Heart right ventricle (tissue), 16 donors: ENCODE measurements at places on chromosomes 13 and 19. TPM values are rescaled to one million over a fixed set of nuclear protein-coding genes. Genes with fewer than 3 reads are reported as not detected.

PRR22 gene
- total RNA-seq = 1.4 TPM

PRODH2 gene
- not detected for total RNA-seq

CLDN10 gene
- not detected for total RNA-seq

OR7D4 gene
- total RNA-seq = not detected

ALOX5AP gene
- total RNA-seq = 6.4 TPM

CCDC169 gene
- 0.44 TPM for total RNA-seq

MYO16 gene
- 3.8 TPM for total RNA-seq

KLF1 gene
- total RNA-seq = not detected

KLF5 gene
- total RNA-seq = 4.3 TPM

ZNF234 gene
- 13.4 TPM for total RNA-seq

IFI30 gene
- total RNA-seq = 12.2 TPM

FFAR2 gene
- total RNA-seq = 0.47 TPM

- DNase-seq = no peak
- H3K36me3 ChIP-seq = no peaks in the 10 kb centered on the region
Observed at GRCh38 chr19:42422901-42423461, 4.2 kb downstream of the LIPE start.

DNA sequence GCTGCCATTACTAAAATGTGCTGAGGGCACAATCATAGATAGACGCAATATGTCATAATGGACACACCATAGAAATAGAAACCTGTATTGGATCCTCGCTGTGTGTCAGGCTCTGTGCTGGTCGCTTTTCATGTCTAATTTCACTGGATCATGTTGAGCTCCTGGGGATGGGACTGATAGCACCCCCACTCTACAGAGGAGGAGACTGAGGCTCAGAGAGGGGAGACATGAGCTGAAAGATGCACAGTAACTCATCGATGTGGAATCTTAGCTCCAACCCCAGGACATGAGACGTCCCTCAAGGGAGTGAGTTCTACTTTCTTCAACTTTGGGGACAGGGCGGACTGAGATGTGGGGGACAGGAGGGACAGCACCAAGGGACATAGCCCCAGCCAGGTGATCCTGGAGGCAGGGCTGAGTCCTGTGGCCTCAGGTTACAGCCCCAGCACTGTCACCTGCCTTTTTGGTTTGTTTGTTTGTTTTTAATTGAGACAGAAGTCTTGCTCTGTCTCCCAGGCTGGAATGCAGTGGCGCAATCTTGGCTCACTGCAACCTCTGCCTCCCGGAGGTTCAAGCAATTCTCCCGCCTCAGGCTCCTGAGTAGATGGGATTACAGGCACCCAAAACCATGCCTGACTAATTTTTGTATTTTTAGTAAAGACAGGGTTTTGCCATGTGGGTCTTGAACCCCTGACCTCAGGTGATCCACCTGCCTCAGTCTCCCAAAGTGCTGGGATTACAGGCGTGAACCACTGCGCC, 6.6 kb upstream of the GIPC1 start:
- H3K4me3 ChIP-seq = no peak overlapping the region
- no peak for DNase-seq
- no peak overlapping the region for H3K27ac ChIP-seq
- H3K36me3 ChIP-seq = no peaks in the 10 kb centered on the region
- no peaks in the 10 kb centered on the region for H3K4me1 ChIP-seq

DNA sequence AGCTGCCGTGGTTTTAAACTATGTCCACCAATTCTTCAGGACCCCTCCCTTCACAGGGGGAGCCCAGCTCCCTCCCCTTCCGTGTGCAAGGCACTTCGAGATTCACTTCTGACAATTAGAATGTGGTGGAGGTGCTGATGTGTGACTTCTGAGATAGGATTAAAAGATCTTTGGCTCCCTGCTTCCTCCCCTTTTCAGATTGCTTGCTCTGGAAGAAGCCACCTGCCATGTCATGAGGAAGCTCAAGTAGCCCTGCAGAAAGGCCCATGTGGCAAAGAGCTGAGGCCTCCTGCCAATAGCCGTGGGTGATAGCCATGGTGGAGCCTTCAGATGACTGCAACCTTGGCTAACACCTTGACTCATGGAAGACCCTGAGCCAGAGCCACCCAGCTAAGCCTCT, 204.9 kb downstream of the COL4A1 start:
- no peaks in the 10 kb centered on the region for H3K36me3 ChIP-seq
- no peaks in the 10 kb centered on the region for H3K27me3 ChIP-seq
- peaks cover 7% of the 10 kb centered on the region for H3K4me1 ChIP-seq
- H3K4me3 ChIP-seq = no peak overlapping the region
- H3K27ac ChIP-seq = no peak overlapping the region

- peaks cover 15% of the 10 kb centered on the region for H3K27me3 ChIP-seq
- no peaks in the 10 kb centered on the region for H3K36me3 ChIP-seq
- H3K4me1 ChIP-seq = peaks cover 13% of the 10 kb centered on the region
- DNase-seq = no peak
- H3K4me3 ChIP-seq = no peak overlapping the region
- no peak overlapping the region for H3K27ac ChIP-seq
Observed at GRCh38 chr13:113367020-113367560, 3.2 kb upstream of the GRTP1 start.

GRCh38 chr13:89432997-89433396, 1761.8 kb downstream of the SLITRK5 start:
- no peak overlapping the region for H3K4me3 ChIP-seq
- no peaks in the 10 kb centered on the region for H3K36me3 ChIP-seq
- no peak overlapping the region for H3K27ac ChIP-seq
- DNase-seq = no peak
- H3K4me1 ChIP-seq = no peaks in the 10 kb centered on the region

- DNase-seq = no peak
- no peaks in the 10 kb centered on the region for H3K36me3 ChIP-seq
- H3K4me1 ChIP-seq = no peaks in the 10 kb centered on the region
- peaks cover 46% of the 10 kb centered on the region for H3K27me3 ChIP-seq
- no peak overlapping the region for H3K27ac ChIP-seq
Observed at GRCh38 chr13:111911754-111912452, 155.0 kb upstream of the SOX1 start.

DNA sequence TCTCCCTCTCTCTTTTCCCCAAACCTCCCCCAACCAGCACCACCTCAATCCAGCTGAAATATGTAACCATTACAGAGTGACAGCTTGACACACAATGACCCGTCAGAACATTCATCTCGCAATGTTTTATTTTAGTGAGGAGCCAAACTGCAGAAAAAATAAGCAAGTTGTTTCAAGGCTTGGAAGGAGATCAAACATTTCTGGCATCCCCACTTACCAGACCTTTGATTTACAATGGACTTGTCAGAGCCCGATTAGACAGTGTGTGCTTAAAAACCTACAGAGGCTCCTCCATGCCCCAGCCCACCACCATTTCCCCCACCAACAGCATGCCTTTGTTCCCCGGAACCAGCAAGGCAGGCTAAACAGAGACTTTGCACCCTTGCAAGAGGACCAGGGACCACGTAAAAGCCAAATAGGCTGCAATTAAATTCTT, 382.8 kb upstream of the ZNF507 start:
- no peaks in the 10 kb centered on the region for H3K27me3 ChIP-seq
- no peak overlapping the region for H3K4me3 ChIP-seq
- DNase-seq = no peak
- no peaks in the 10 kb centered on the region for H3K36me3 ChIP-seq
- H3K27ac ChIP-seq = peak overlapping the region; percentile 34

DNA sequence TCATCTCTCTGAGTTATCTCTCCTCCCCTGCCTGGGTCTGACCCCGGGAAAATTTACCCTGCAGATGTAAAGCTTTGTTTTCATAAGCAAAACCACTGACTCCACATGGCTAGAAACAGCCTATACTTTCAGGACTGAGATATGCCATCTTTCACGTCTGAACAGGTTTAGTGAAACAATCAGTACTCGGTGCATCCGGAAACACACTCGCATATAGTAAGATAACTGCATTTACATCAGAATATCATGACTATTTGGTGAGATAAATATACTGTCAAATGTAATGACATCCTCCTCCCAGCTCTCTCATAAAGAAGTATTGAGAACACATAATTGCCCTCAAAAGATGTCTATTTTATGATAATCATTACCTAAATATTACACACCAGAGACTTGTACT, 172.8 kb downstream of the EFNB2 start:
- no peak for DNase-seq
- no peak overlapping the region for H3K27ac ChIP-seq
- no peaks in the 10 kb centered on the region for H3K27me3 ChIP-seq
- H3K4me3 ChIP-seq = no peak overlapping the region

- peaks cover 5% of the 10 kb centered on the region for H3K27me3 ChIP-seq
- no peaks in the 10 kb centered on the region for H3K4me1 ChIP-seq
- DNase-seq = peak; percentile 82
- H3K4me3 ChIP-seq = no peak overlapping the region
Observed at GRCh38 chr19:8580710-8581281, 3.6 kb upstream of the MYO1F start.

DNA sequence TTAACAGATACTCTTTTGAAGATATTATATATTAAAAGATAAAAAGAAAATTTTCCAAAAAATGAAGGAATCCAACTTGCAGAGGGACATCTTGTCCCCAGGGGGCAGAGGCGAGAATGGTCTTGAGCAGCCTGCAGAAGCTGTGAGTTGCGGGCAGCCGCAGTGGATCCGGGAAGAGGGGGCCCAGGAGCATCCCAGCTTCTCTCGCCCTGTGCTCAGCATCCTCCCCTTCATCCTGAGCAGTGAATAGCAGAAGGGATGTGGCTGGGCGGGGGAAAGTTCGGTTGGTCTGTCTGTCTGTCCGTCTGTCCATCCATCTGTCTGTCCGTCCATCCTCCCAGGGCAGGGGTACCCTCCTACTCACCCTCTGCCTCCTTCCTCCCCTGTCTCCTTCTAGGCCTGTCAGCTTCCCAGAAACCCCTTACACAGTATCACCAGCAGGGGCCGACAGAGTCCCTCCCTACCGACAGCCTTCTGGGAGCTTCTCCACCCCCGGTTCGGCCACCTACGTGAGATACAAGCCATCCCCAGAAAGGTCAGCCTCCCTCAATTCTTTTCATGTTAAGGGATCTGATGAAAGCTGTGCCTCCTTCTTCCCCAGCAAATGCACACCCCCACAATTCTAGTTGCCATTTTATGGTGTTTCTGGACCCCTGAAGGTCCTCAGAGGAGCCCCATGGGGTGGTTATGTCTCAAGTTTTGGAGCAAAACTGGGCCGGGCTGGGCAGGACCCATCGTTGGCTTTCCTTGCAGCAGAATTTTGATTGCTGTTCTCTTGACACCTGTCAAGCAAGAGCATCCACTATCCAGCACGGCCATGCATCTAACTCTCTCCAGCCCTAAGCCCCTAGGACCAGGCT, 81.6 kb downstream of the DPF1 start:
- no peaks in the 10 kb centered on the region for H3K36me3 ChIP-seq
- H3K27ac ChIP-seq = no peak overlapping the region
- DNase-seq = peak; percentile 64
- no peaks in the 10 kb centered on the region for H3K4me1 ChIP-seq

DNA sequence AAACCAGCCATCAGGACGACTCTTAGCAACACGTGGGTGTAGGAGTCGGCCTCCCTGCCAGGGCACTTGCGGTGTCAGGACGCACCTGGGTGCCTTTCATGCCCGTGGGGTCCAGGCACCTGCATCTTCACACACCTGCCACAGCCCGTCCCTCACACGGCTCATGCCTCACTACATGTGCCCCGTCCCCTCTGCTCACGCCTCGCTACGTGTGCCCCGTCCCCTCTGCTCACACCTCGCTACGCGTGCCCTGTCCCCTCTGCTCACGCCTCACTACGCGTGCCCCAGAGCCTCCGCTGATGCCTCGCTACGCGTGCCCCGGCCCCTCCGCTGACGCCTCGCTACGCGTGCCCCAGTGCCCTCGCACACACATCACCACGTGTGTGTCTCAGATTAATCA, 58.0 kb upstream of the F7 start:
- no peaks in the 10 kb centered on the region for H3K27me3 ChIP-seq
- H3K27ac ChIP-seq = no peak overlapping the region
- H3K4me1 ChIP-seq = peaks cover 38% of the 10 kb centered on the region
- peaks cover 32% of the 10 kb centered on the region for H3K36me3 ChIP-seq
- H3K4me3 ChIP-seq = no peak overlapping the region
- peak; percentile 6 for DNase-seq

DNA sequence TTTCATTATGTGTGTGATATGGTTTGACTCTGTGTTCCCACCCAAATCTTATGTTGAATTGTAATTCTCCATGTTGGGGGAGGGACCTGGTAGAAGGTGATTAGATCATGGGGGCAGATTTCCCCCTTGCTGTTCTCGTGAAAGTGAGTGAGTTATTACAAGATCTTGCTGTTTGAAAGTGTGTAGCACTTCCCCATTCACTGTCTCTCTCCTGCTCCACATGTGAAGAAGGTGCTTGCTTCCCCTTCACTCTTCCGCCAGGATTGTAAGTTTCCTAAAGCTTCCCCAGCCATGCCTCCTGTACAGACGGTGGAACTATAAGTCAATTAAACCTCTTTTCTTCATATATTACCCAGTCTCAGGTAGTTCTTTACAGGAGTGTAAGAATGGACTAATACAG, 54.3 kb upstream of the SERTM1 start:
- H3K27me3 ChIP-seq = no peaks in the 10 kb centered on the region
- no peak overlapping the region for H3K27ac ChIP-seq

DNA sequence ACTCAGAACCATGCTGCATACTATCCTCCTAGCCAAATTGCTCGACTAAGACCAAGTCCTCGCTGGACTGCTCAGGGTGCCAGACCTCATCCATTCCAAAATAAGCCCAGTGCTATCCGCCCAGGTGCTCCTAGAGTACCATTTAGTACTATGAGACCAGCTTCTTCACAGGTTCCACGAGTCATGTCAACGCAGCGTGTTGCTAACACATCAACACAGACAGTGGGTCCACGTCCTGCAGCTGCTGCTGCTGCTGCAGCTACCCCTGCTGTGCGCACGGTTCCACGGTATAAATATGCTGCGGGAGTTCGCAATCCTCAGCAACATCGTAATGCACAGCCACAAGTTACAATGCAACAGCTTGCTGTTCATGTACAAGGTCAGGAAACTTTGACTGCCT, 1.5 kb downstream of the PABPC3 start:
- no peak overlapping the region for H3K27ac ChIP-seq
- H3K4me3 ChIP-seq = no peak overlapping the region
- DNase-seq = no peak
- H3K4me1 ChIP-seq = no peaks in the 10 kb centered on the region

- DNase-seq = no peak
- peak overlapping the region; percentile 26 for H3K27ac ChIP-seq
- H3K27me3 ChIP-seq = no peaks in the 10 kb centered on the region
- H3K4me1 ChIP-seq = peaks cover 4% of the 10 kb centered on the region
- H3K36me3 ChIP-seq = peaks cover 21% of the 10 kb centered on the region
- no peak overlapping the region for H3K4me3 ChIP-seq
Observed at GRCh38 chr13:45206340-45206739, 5.5 kb upstream of the KCTD4 start.

GRCh38 chr13:52070929-52071523, 46.5 kb downstream of the UTP14C start:
- no peak for DNase-seq
- H3K27me3 ChIP-seq = no peaks in the 10 kb centered on the region
- no peaks in the 10 kb centered on the region for H3K36me3 ChIP-seq
- H3K27ac ChIP-seq = no peak overlapping the region
- H3K4me1 ChIP-seq = no peaks in the 10 kb centered on the region
- H3K4me3 ChIP-seq = no peak overlapping the region

GRCh38 chr13:86000546-86000945, 201.3 kb upstream of the SLITRK6 start:
- no peaks in the 10 kb centered on the region for H3K27me3 ChIP-seq
- H3K4me3 ChIP-seq = no peak overlapping the region
- H3K4me1 ChIP-seq = no peaks in the 10 kb centered on the region

- no peaks in the 10 kb centered on the region for H3K27me3 ChIP-seq
- H3K36me3 ChIP-seq = peaks cover 23% of the 10 kb centered on the region
- no peak overlapping the region for H3K27ac ChIP-seq
Observed at GRCh38 chr13:19817106-19817505, 34.4 kb upstream of the PSPC1 start.

- H3K4me1 ChIP-seq = peaks cover 6% of the 10 kb centered on the region
- H3K4me3 ChIP-seq = no peak overlapping the region
- H3K36me3 ChIP-seq = no peaks in the 10 kb centered on the region
- no peak overlapping the region for H3K27ac ChIP-seq
- H3K27me3 ChIP-seq = no peaks in the 10 kb centered on the region
- DNase-seq = no peak
Observed at GRCh38 chr13:110277357-110277975, 29.5 kb downstream of the COL4A1 start.
